ENCODE measurements at places on chromosomes 1 and 21.

DNA sequence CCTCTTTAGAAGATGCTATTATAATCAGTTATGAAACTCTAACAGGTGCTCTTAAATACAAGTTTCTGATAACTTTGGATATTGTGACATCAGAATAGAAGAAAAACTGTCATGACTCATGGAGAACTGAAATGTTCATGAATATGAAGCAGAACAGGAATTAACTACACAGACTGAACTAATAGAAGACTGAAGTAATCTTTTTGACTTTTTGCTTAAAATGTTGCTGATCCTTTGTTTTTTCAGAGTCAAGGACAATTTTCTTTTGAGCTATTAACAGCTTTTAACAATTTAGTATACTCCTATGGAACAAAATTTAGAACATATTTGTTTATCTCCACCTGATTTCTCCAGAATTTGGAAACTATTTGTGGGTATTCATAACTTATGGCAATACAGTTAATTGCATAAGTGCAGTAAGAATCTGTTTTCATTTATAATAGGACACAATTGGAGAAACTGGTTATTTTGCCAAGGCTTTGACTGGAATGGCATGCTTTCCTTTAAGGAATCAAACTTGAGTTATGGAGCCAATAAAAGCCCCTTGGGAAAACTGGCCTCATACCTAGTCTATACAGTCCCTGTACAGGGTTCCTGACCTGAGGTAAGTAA is 18.7 kb upstream of the PLA2G5 start:
- no peaks in the 10 kb centered on the region for H3K36me3 ChIP-seq
- no peaks in the 10 kb centered on the region for H3K27me3 ChIP-seq
- no peak overlapping the region for H3K4me3 ChIP-seq
- no peak overlapping the region for H3K27ac ChIP-seq
- DNase-seq: no peak

DNA sequence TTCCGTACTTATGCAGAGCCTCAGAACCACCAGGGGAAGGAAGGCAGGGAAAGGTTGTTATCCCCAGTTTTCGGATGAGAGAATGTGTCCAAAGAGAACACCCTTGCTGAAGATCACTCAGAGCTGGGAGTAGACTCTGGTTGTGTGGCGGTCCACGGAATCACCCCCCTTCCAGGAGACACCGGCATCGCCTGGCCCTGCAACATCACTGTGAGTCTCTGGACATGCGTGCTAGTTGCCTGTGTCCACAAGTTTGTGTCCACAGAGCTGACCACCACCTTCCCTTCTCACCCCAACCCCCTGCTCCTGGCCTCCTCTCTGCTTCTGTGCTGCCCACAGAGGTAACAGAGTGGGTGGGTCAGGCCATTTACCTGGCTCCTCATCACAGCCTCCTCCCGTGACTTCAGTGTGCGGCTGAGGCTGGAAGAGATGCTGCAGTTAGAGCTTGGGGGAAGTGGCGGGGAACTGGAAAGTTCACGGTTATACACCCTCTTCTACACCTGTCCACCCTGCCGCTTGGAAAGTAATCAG is 7.3 kb downstream of the MYBPH start:
- no peak overlapping the region for H3K27ac ChIP-seq
- no peak for DNase-seq
- H3K27me3 ChIP-seq: no peaks in the 10 kb centered on the region
- no peaks in the 10 kb centered on the region for H3K4me1 ChIP-seq
- no peak overlapping the region for H3K4me3 ChIP-seq
- H3K36me3 ChIP-seq: no peaks in the 10 kb centered on the region

GRCh38 chr1:158333405-158334155 is 2.2 kb upstream of the CD1B start:
- no peaks in the 10 kb centered on the region for H3K36me3 ChIP-seq
- no peak overlapping the region for H3K27ac ChIP-seq
- H3K4me1 ChIP-seq: no peaks in the 10 kb centered on the region
- no peaks in the 10 kb centered on the region for H3K27me3 ChIP-seq
- DNase-seq: no peak
- H3K4me3 ChIP-seq: no peak overlapping the region

GRCh38 chr21:27047658-27048314 is 80.9 kb upstream of the ADAMTS5 start:
- H3K4me3 ChIP-seq: no peak overlapping the region
- DNase-seq: no peak
- no peak overlapping the region for H3K27ac ChIP-seq
- H3K27me3 ChIP-seq: no peaks in the 10 kb centered on the region
- no peaks in the 10 kb centered on the region for H3K4me1 ChIP-seq
- no peaks in the 10 kb centered on the region for H3K36me3 ChIP-seq

DNA sequence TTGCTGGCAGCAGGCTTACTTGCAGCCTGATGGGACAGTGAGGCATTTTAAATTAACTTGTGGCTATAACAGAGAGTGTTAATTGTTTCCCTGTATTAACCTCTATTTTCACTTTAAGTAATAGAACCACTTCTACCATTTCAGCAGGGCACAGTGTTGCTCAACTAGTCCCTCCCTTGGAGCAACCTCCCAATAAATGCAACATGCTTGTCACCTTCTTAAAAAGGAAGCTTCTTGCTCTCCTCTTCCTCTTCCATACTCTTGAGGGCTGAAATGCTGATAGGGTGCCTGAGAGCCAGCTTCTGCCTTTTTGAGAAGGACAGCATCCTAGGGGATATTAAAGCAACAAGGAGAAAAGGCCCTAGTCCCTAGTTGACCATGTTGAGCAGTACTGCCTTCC is 52.1 kb downstream of the C4BPA start:
- H3K36me3 ChIP-seq: no peaks in the 10 kb centered on the region
- H3K4me1 ChIP-seq: no peaks in the 10 kb centered on the region
- H3K27ac ChIP-seq: no peak overlapping the region
- H3K4me3 ChIP-seq: no peak overlapping the region
- no peak for DNase-seq

DNA sequence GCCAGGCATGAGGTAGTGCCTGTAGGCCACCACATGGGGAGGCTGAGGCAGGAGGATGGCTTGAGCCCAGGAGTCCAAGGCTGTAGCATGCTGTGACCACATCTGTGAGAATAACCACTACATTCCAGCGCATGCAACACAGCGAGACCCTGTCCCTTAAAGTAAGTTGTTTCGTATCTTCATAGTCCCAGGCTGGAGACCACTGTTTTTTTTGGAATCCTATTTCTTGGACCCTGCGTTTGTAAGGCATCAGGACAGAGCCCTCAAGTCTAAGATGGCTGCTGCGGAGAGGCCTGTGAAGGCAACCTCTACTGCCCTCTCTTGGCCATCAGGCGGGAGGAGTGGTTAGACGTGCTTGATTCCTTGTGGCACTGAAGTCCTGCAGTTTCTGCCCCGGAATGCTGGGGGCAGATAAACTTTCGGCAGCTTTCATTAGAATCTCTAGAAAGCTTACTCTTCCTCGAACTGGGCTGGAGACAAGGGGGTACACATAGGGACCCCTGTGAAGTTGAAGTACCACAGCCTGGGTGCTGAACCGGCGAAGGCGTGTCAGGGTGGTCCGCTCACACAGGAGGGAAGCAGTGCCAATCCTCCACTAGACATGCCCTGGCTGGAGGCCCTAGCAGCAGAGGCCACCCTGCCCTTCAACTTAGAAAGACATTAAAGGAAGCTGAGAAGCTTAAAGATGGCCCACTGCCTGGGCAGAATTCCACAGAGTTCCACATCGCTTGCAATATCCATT is 36.6 kb downstream of the RABIF start:
- no peaks in the 10 kb centered on the region for H3K27me3 ChIP-seq
- no peak for DNase-seq
- H3K4me3 ChIP-seq: no peak overlapping the region
- H3K27ac ChIP-seq: no peak overlapping the region
- H3K4me1 ChIP-seq: no peaks in the 10 kb centered on the region

DNA sequence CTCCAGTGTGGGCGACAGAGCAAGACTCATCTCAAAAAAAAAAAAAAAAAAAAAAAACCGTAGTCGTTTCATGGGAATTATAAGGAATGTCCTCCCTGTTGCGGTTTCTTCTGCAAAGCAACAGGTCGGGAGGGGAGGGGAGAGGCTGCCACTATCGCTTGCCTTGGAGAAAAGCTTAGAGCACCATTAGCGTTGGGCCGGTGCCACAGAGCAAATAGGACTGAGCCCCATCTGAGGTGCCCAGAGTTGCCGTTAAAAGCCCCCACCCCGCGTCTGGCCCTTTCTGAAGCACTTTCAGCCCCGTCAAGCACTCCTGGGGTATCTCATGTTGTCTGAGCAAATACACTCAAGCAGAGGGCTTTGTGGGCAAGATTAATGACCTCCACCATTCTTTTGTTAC is 2.2 kb downstream of the RIPPLY3 start:
- no peaks in the 10 kb centered on the region for H3K36me3 ChIP-seq
- no peak overlapping the region for H3K27ac ChIP-seq
- DNase-seq: no peak
- no peaks in the 10 kb centered on the region for H3K27me3 ChIP-seq
- peaks cover 7% of the 10 kb centered on the region for H3K4me1 ChIP-seq

- H3K27me3 ChIP-seq: no peaks in the 10 kb centered on the region
- no peak overlapping the region for H3K4me3 ChIP-seq
- no peak for DNase-seq
- no peak overlapping the region for H3K27ac ChIP-seq
- no peaks in the 10 kb centered on the region for H3K4me1 ChIP-seq
These were observed 94.3 kb upstream of the GALNT2 start for GRCh38 chr1:229972600-229973296.

- no peak overlapping the region for H3K4me3 ChIP-seq
- no peak for DNase-seq
- no peaks in the 10 kb centered on the region for H3K4me1 ChIP-seq
- H3K27ac ChIP-seq: no peak overlapping the region
- no peaks in the 10 kb centered on the region for H3K27me3 ChIP-seq
These were observed 32.4 kb downstream of the SPTA1 start for GRCh38 chr1:158654086-158654485.

DNA sequence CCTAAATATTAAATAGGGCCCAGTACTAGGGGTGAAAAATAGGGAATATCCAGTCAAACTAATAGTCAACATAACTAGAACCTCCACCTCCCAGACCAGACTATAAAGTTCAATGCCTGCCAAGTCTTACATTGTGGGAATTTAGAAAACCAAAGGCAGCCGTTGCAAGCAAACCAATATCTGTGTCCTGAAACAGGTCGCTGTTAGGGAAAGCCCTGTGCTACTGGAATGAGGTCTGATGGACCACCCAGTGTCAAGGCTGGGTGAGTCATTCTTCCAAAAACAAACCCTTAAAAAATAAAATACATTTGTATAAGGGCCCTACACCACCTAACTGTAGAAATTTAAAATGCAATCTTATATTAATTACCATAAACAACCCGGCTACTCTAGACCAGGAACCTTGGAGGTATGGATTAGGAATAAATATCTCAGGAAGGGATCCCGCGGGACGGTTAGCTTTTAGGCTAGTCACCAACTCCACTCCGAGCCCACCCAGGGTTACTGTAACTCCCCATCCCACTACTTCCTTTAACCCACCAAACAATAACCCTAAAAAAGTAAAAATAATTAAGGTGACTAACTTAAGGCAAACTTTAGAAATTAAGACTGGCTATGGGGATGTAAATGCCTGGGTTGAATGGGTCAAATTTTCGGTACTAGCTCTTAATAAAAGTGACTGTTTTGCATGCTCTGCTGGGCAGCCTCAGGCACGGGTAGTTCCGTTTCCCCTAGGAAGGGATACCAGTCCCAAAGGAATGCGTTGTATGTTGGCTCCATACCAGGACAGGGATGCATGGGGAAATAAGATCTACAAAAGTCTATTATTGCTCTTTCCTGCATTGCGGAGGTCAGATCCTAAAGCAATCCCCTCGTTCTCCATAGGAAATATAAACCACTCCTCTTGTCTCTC is 65.4 kb upstream of the TLR5 start:
- no peak for DNase-seq
- H3K27me3 ChIP-seq: no peaks in the 10 kb centered on the region
- no peaks in the 10 kb centered on the region for H3K36me3 ChIP-seq
- no peaks in the 10 kb centered on the region for H3K4me1 ChIP-seq
- no peak overlapping the region for H3K4me3 ChIP-seq

DNA sequence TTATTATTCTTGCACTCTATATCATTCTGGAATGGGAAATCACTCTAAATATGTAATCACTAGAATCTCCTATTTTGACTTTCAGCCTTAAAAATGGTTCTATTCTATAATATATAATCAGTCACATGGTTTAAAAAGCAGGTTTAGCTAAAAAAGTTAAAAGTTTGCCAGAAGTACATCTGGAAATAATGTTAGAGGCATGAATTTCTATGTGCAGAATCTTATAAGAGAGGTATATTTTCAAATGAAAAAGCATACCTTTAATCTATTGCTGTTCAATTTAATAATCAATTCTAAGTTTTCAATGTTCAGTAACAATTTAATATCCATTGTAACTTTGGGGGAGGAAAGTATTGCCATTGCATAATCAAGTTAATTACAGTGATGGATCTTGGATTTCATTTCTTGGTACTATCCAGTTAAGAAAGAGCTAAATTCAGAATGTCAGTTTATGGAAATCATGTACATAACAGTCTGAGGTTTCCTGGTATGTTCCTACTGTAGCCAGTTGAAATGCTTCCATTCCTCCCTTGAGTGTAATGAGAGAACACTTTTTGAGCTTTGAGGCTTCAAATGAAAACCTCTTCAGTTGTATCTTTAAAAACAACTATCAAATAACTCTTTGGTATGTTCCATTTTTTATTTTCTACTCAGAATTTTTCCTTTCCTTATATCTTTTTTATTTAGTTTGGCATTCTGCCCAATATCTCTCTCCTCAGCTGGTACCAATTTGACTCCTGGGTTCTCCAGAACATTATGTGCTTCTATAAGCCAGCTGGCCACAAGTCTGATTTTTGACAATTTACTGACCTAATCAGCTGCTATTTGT is 175.7 kb upstream of the COL11A1 start:
- H3K27ac ChIP-seq: no peak overlapping the region
- DNase-seq: no peak
- H3K27me3 ChIP-seq: no peaks in the 10 kb centered on the region

DNA sequence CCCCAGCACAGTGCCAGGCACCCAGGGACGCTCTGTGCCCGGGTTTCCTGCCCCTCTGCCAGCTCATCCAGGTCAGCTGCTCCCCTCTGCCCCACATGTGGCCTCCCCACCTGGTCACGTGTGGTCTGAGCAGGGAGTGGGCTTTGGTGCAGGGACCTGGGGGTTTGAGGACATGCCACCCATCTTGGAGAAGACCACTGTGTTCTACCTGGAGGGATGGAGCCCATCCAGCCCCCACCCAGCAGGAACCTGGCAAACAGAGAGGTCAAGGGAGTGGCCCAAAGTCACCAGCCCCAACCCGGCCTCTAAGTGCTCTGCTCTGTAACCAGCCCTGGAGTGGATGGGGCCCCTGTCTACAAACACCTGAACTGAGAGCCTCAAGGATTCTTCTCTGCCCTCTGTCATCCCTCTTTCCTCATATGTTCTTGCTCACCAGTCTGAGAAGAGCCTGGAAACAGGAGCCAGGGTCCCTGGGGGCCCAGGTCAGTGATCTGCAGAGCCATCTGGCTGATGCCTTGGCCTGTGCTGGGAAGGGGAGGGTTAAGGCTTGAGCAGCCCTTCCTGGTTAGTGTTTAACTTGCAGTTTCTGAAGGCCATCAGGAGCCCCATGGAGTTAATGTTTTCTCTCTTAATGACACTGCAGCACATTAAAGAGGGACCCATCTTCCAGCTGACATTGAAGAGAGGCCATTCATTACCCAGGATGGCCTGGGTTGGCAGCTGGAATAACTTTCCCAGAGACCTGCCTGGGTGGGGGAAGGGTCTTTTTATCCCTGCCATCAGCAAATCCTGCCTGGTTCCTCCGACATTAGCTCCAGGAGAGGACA is 235.4 kb downstream of the PTPRU start:
- H3K36me3 ChIP-seq: no peaks in the 10 kb centered on the region
- DNase-seq: no peak
- no peaks in the 10 kb centered on the region for H3K27me3 ChIP-seq

- no peaks in the 10 kb centered on the region for H3K4me1 ChIP-seq
- H3K4me3 ChIP-seq: no peak overlapping the region
- H3K36me3 ChIP-seq: no peaks in the 10 kb centered on the region
- no peaks in the 10 kb centered on the region for H3K27me3 ChIP-seq
- no peak for DNase-seq
These were observed 5.1 kb downstream of the HLX start for GRCh38 chr1:220884109-220884980.
